Cerebellum (tissue), 4 donors: ENCODE measurements at places on chromosomes 1 and 21.

GRCh38 chr1:112849425-112850033 is 106.5 kb downstream of the SLC16A1 start:
- peak; percentile 53 for DNase-seq

GRCh38 chr1:89310505-89310904 is 37.8 kb upstream of the GBP5 start:
- no peak for DNase-seq

GRCh38 chr1:204659056-204659455 is 26.5 kb downstream of the LRRN2 start:
- DNase-seq = no peak

DNA sequence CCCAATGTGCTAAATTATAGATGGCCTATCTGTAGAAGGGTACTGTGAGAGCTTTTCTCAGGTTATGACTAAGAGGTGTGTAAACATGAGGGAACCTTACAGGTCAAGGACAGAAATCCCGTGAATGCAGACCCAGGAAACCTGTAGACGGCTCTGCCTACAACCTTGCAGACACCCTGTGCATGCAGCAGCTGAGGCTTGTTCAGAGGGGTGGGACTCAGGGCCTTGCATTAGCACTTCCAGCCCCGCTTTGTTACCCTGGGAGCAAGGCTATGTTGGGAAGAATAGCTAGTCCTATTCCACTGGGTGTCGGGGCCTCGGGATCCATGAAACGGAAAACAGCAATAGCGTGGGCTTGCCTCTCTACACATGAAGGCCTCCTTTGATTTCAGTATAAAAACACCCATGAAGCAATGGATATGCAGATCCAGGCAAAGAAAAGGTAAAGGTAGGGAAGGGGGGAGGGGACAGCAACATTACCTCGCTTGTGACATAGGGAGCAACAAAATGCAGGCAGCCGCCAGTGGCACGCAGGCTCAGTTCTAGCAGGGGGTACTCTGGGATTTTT is 9.5 kb upstream of the NDUFS5 start:
- no peak for DNase-seq

DNA sequence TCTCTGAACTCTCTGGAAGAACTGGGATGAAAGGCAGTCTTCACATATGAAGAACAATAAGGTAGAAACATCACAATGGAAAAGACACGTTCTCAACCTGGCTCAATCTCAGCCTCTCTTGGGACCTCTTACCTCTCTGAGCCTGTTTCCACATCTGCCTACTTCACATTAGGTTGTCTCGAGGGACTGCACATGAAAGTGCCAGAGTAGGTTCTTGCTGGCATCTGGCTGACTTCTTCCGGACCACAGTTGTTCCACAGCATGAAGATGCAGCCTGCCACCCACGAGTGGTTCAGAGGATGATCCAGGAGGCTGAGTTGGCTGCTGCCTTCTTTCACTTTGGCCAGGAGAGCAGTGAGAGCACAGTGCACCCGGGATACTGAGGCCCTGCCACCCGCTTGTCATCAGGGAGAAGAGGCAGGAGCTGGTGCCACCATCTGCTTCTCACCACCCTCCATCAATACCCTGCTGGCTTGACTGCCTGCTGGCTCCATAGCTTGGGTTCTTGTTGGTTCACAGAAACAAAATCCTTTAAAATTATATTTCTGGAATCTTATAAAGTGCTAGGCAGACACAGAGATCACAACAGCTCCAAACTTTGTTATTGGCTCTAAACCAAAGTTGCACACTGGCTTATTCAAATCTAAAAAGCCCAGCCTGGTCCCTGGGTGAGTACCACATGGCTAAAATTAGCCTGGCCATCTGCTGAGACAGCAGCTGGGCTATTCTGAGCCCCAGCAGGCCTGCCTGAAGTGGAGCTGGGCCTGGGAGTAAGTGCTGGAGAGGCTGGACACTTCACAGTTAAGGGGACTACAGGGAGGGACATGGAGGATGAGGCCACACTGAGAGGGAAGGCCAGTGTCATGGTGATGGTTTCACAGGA is 46.9 kb upstream of the LIN9 start:
- peak; percentile 75 for DNase-seq
